SJSA1 (cell line): ENCODE measurements at places on chromosomes 11 and 22.

DNA sequence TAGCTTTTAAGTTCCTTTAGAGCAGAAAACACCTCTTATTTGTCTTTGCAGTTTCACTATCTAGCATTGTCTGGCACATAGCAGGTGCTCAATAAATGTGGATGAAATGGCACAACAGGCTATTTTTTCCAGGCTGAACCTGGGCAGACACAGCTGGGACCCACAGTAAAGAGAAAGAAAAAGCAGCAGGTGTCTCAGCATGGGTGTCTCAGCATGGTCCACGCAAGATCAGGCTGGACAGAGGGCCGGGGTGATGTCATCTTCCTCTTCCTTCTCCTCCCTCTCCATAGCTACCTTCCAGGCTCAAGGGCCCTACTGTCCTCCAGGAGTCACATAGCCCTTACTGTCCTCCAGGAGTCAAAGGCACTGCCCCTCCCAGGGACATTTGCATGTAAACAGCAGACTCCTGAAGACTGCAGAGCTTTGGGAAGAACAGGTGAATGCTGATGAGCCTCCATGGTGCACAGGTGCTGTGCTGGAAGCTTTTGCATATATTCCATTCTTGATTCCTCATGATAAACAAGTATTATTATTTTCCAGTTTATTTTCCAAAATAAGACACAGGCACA lies 65.2 kb downstream of the DSCAML1 start:
- H3K36me3 ChIP-seq, result no peaks in the 10 kb centered on the region
- no peaks in the 10 kb centered on the region for H3K4me1 ChIP-seq
- no peak overlapping the region for H3K4me3 ChIP-seq
- no peak overlapping the region for H3K27ac ChIP-seq

- H3K27me3 ChIP-seq, result no peaks in the 10 kb centered on the region
- H3K4me3 ChIP-seq, result no peak overlapping the region
- H3K4me1 ChIP-seq, result peaks cover 19% of the 10 kb centered on the region
- no peak overlapping the region for H3K27ac ChIP-seq
- H3K36me3 ChIP-seq, result no peaks in the 10 kb centered on the region
Observed at GRCh38 chr11:34209809-34210208, 104.4 kb downstream of the NAT10 start.

DNA sequence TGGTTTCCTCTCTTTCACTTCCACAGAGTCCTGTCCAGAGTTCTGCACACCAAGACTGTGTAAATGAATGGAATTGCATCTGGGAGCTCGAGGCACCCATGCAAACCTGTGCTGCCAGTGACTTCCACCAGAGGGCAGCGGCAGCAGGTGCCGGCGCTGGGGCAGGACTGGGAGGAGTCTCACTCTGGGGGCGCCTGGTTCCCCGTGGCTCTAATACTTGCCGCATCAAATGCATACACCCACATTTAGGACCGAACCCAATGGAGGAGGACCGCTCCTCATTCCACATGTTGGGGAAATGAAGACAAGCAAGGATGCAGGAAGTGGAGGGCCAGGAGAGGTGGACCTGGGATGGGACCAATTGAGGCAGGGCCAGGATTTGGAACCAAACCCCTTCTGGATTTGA lies 1.1 kb upstream of the CD6 start:
- H3K27ac ChIP-seq, result no peak overlapping the region
- no peaks in the 10 kb centered on the region for H3K36me3 ChIP-seq
- no peaks in the 10 kb centered on the region for H3K4me1 ChIP-seq
- DNase-seq, result peak; percentile 66
- H3K27me3 ChIP-seq, result peaks cover 8% of the 10 kb centered on the region

DNA sequence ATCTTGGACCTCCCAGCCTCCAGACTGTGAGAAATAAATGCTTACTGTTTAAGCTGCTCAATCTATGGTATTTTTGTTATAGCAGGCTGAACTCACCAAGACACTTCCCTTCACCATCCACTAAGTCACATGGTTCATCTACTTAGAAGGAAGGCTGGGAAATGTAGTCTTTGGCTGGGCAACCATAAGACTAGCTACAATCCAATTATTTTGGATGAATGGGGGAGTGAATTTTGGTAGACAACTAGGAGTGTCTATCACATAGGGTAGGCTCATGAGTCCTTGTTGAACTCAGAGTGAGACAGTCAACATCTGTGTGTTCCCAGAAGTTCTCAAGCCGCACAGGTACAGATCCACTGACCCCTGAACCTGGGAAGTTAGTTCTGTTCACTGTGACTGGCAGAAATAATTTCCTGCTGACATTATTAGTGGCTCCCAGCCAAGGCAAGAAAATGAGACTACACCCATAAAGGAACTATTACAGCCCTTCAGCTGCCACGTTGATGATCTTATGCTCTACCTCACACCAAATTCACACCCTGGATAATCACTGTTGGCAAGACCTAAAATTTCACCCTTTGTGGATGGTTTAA lies 3.1 kb upstream of the SLC35C1 start:
- H3K27me3 ChIP-seq, result no peaks in the 10 kb centered on the region; the same call in 1 of the 2 replicates
- H3K4me1 ChIP-seq, result peaks cover 23% of the 10 kb centered on the region
- peaks cover 15% of the 10 kb centered on the region for H3K36me3 ChIP-seq
- no peak overlapping the region for H3K27ac ChIP-seq
